Effector CD4-positive, alpha-beta T cell (primary cell): ENCODE measurements at places on chromosomes 11 and 22.
A peak's percentile ranks its signal among the peaks of the same experiment; 100 is the strongest.

- no peak for DNase-seq
These were observed 76.0 kb downstream of the FBLN1 start for GRCh38 chr22:45578524-45579147.

GRCh38 chr22:39959640-39960447, at the start of gene TMA7B:
TMA7B (plus strand) TSS chr22:39960397; CDS start chr22:39964375, 3,978 bp downstream.
- DNase-seq = peak; percentile 18

DNA sequence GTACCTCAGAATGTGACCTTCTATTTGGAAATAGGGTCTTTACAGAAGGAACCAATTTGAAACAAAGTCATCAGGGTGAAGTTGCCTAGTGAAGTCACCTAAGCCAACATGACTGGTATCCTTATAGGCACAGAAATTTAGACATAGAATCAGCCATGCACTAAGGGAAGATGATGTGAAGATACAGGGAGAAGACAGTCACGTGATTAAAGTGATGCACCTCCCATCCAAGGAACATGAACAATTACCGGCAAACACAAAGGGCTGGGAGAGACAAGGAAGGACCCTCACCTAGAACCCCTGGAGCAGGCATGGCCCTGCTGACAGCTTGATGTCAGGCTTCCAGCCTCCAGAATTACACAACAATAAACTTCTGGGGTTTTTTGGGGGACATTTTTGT, 3.2 kb upstream of the CRYBB2 start:
- DNase-seq = no peak

GRCh38 chr11:76152086-76152681, 54.1 kb downstream of the WNT11 start:
- peak; percentile 71 for DNase-seq

- no peak for DNase-seq
These were observed 75.0 kb downstream of the JRKL start for GRCh38 chr11:96464700-96465307.

GRCh38 chr11:29005401-29005980, 897.3 kb downstream of the METTL15 start:
- no peak for DNase-seq

DNA sequence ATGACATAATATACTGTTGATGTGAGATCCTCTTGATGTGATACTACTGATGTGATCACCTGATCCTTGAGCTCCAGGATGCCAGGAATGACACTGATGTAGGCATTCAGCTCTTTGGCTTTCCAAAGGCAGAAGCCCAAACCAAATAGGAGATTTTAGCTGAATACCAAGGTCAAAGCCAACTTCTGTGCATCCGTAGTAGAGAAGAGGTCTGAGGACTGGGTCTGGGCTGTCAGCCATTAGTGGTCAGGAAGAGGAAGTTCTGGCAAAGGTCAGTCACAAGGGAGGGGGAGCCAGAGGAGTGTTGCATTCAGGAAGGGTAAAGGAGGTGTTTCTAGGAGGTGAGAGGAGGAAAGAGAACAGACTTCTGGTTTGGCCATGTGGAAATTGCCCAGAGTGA, 53.4 kb upstream of the PARVG start:
- no peak for DNase-seq

- no peak for DNase-seq
These were observed 239.5 kb downstream of the ST3GAL4 start for GRCh38 chr11:126594921-126595367.

- DNase-seq = no peak
These were observed 10.5 kb downstream of the ARHGEF17 start for GRCh38 chr11:73318501-73319011.

GRCh38 chr11:111387363-111387762, 8.3 kb upstream of the POU2AF1 start:
- no peak for DNase-seq

DNA sequence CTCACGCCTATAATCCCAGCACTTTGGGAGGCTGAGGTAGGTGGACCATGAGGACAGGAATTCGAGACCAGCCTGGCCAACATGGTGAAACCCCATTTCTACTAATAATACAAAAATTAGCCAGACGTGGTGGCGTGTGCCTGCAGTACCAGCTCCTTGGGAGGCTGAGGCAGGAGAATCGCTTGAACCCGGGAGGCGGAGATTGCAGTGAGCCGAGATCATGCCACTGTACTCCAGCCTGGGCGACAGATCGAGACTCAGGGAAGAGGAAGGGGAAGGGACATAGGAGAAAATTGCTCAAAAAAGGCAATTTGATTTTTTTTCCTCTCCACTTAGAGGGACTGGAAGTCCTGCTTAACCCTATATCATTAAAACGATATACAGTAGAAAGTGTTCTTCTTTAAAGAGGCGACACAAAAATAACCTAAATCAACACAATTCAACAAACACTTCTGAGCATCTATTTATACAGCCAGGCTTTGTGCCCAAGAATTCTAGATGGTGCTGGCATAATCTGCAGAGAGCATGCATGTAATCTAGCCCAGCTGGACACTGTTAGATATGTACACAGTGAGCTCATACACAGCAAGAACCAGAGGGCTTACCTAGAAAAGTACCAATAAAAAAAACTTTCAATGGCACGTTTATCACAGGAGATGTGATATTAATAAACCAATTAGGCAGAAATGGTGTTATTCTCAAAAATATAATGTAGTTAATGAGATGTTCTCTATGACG, 20.9 kb upstream of the DENND5A start:
- DNase-seq = no peak

DNA sequence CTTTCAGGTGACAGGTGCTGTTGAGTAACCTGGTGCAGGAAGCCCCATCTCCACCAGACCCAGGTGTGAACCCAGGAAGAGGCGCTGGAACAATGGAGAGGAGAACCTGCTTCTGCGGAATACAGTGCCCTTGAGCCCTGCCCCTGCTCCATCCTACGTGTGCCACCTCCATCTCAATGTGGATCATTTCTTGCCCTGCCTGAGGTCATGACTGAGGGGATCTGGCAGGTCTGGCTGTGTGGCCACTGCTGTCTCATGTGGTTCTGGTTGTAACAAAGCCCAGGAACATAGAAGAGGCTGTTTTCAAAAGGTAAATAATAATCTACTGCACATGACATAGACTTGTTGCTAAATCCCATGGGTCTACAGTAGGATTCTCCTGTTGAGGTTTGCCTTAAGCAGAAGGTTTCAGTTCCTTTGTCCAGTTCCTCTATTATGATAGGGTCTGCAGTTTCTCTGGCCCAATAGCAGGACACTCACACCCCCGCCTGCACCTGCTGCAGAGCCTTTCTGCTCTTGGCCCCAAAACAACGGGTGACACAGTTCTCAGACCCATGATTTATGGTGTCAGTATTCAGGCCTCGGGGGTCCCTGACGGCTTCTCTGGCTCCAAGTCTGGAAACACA, 113.5 kb upstream of the IGLL5 start:
- no peak for DNase-seq

DNA sequence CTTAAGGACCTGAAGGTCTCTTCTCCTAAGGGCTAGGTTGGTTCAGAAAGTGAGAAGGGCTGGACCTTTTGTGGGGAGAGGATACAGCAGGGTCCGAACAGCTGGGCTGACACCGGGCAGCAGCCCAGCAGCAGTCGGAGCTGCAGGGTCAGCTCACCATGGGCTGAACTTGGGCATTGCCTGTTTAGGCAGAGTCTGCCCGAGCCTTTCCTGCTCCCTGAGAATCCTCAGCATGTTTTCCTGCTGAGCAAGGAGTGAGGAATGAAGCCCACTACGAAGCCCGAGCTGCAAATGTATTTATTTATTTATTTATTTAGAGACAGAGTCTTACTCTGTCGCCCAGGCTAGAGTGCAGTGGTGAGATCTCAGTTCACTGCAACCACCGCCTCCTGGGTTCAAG, 83.9 kb downstream of the PTPRJ start:
- DNase-seq = no peak

DNA sequence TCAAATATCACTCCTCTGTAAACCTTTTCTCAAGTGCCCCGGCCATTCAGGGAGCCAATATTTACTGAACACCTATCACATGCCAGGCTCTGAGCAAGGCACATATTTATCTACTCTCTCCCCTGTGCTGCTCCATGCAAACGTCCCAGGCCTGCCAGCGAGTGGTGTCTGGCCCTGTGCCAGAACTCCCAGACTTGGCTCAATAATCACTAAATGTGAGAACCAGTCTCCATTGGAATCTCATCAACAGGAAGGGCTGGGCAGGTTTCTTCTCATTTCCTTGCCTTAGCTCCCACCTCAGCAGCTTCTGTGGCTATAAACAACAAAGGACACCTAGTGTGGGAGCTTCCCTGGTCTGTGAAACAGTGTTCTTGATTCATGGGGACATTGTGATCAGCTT, 21.7 kb downstream of the RASSF10 start:
- DNase-seq = no peak

DNA sequence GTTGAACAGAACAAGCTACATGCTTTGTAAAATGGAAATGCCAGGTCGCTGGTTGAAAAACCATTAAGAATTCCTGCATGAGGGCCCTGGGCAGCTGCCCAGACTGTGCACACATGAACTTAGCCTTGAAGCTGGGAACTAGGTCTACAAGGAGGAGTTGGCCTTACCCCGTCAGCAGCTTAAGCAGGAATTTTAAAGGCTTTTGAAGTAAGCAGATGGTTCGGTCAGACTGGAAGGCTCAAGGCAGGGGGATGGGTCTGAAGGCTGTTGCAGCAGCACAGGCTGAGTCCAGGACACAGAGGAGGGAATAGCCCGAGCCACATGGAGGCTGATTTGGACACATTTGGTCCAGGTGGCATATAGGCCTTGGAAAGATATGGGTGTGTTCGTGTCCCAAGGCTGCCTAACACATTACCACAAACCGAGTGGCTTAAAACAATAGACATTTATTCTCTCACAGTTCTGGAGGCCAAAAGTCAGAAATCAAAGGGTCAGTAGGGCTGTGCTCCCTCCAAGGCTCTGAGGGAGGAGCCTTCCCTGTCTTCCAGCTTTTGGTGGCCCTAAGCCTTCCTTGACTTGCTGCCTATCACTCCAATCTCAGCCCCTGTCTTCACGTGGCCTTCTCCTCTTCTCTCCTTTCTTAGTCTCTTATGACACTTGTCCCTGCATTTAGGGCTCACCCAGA, 11.6 kb downstream of the LIF start:
- DNase-seq = no peak

DNA sequence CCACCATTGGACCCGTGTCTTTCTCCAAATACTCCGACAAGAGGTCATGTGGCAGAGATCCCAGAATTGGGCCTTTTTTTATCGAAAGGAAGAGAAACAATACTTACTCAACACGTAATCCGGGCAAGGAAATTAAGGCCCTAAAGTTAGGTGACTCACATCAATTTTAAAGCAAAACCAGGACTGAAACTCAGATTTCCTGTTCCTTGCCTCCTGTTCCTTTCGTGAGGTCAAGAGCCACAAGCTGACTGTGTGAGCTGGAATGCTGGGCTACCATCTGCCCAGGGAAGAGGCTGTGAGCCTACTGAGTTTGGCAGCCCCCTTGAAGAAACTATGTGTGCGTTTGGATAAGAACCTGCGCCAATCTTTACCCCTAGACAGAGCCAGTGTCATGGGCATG, 27.1 kb upstream of the MRGPRX2 start:
- DNase-seq = no peak

GRCh38 chr11:44839458-44840084, 111.1 kb downstream of the TP53I11 start:
- no peak for DNase-seq

DNA sequence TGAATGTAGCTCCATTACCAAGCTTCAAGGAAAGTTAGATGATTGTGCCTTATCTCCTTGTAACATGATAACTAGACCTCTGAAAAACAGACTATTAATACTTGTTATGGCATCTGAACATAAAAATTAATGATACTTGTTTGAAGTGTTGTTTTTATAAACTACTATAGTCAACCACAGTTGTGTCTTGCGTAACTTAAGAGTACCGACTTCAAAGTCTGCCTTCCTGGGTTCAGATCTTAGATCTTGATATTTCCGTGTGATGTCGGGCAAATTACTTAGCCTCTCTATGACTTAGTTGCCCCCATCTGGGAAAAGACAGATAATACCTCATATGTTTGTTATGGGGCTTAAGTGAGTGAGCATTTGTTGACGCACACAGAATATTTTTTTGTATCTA, 906.5 kb downstream of the JRKL start:
- no peak for DNase-seq

GRCh38 chr11:81237139-81237538, 1496.5 kb downstream of the FAM181B start:
- no peak for DNase-seq

GRCh38 chr11:2565447-2566222, 120.8 kb downstream of the KCNQ1 start:
- no peak for DNase-seq

DNA sequence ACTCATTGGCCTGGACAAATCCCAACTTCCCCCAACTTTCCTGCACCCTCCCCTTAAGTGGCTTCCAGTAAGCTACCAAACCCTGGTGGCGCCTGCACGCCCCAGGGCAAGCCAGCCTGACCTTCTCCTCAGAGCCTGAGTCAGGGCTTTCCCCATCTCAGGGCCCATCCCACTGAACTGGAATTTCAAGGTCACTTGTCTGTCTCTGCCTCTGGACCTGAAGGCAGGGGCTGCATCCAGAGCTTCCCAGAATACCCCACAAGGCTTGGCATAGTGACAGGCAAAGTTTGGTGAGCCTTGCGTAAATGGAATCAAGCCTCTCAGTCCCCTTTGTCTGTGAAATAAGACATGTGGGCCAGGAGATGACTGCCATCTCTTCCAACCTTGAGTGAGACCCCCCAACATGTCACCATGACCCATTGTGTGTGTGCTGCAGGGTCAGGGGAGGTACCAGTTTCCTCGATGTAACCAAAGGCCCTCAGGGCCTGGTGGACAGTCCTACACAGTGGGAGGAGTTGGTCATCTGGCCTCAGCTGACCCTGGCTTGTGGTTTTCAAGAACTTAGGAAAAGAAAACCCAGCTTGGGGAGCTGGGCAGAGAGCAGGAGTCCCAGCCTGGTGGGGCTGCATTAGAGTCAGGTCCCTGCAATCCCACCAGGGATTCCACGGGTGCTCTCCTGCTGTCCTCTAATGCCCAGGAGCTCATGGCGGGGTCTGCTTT, 8.9 kb downstream of the ALX4 start:
- DNase-seq = no peak

DNA sequence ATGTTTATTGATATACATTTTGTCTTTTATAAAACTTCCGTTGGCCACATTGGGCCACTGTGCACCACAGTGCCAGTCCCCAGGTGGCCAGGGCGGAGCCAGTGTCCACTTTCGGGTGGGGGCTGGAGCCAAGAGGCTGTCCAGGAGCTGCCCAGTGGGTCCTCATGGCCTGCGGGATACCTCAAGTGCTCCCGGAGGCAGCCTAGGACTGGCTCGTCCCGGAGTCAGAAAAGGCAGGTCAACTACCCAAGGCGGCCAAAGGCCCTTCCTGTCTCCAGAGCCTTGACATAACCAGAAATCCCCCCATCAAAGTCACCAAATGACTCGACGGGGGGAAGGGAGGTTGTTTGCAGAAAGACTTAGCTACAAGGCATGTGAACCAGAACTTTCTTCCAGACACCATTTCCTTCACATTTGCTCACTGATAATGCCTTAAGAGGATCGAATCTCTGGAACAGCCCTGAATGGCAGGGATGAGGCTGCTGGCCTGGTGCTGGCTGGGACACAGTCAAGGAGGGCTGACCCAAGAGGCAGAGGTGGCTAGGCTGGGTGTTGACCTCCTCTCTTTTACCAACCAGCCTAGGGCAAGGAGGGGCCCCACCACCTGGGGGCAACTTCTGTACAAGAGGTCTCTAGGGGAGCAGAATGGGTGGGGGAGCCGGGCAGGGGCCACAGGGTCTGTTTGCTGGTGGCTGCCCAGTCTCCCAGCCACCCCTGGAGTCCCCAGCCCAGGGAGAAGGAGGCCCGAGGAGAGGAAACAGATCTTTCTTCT, 8.4 kb downstream of the MRGPRF start:
- DNase-seq = no peak

- DNase-seq = no peak
These were observed 20.5 kb upstream of the ETS1 start for GRCh38 chr11:128607819-128608218.
